ENCODE measurements at places on chromosomes 3 and 15.

- no peak for DNase-seq
Observed at GRCh38 chr3:15501126-15501525, 20.4 kb downstream of the COLQ start.

- DNase-seq, result no peak
Observed at GRCh38 chr3:112786002-112786590, 60.6 kb downstream of the CD200R1L start.

DNA sequence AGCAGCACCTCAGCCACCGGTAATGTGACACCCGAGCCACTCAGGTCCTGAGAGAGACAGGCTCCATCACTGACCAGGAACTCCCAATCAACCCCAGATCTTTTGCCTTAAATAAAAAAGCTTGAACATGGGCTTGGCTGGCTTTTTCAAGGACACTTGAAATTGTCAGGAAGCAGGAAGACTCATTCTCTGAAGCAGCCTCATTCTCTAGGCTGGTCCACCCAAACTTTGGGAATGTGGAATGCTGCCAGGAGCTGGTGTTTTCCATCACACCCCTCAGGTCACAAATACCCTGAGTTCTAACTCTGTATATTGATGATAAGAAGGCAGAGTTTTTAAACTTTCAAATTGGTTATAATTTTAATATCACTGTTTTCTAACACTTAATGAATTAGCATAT lies 17.0 kb downstream of the CXCR6 start:
- no peak for DNase-seq

- no peak for DNase-seq
Observed at GRCh38 chr3:52689151-52689550, 3.3 kb downstream of the GNL3 start.

DNA sequence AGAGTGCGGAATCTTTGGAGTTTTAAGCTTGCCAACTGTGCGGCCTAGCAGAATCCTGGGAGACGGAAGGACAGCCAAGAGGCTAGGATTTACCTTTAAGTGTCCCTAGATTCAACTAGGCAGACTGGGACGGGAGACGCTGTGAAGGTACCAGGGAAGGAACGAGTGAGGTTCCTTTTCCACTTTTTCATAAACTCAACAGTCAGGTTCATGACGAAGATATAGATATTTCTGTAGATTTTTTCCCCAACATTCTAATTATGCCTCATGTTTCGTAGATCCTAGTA lies 564 bp upstream of the GABPB1 start:
- DNase-seq, result no peak

- DNase-seq, result no peak
Observed at GRCh38 chr15:68278595-68279405, 1.3 kb downstream of the FEM1B start.

- DNase-seq, result no peak
Observed at GRCh38 chr3:61978460-61979419, 394.6 kb downstream of the FEZF2 start.

GRCh38 chr3:176919836-176920765 lies 277.2 kb downstream of the TBL1XR1 start:
- DNase-seq, result no peak

GRCh38 chr3:36196058-36196457 lies 184.2 kb upstream of the STAC start:
- DNase-seq, result no peak

DNA sequence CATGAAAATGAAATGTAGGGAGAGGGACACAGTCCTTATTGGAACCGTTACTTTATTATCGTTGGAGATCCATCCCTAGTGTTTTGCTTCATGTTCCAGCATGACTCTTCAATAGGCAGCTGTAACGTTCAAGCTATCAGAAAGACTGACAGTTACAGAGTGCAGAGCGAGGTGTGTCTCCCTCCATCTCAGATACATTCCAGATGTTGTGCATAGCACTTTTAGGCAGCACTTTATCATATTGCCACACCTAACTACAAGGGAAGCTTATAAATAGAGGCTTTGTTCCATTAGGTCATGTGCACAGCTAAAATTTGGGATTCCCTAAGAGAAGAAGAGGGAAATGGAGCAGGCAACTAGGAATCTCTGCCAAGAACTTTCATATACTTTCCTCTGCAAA lies 1009.6 kb downstream of the ROBO2 start:
- no peak for DNase-seq

DNA sequence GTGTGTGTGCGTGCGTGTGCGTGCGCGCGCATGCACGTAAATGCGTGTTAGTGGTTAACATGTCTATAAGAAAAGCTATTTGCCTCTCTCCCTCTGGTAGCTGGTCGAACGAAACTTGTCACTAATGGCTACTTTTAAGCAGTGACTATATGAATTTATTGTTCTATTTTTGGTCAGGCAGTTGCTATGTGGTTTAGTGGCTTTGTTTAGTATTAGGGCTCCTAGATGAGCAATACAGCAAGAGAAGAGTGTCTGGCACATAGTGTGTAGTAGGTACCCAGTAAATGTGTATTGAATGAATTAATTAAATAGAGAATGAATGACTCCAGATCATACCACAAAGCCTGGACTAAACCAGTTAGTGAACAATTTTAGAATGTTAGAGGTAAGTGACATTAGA lies 171.6 kb downstream of the PPM1L start:
- DNase-seq, result no peak

- DNase-seq, result no peak
Observed at GRCh38 chr3:160698599-160699195, 21.7 kb downstream of the ARL14 start.

DNA sequence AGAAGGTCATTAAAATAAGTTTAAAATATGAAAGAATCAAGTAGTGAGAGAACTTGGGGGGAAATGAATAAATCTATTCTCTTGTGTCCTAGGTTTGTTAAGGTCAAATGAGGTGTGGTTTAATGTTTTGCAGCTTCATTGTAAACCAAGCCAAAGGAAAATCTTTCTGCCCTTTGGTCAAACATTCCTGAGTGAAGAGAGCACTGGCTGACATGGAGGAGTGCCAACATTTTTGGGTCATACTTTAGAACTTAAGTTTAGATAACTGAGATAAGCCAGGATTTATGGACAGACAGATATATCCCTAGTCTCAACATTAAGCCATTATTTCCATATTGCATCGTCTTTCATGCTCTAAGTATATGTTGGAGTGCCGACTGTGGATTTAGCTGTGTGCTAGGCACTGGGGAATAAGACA lies 66.4 kb downstream of the PTPRG start:
- DNase-seq, result no peak
